ENCODE measurements at places on chromosomes 2 and 18.
A peak's percentile ranks its signal among the peaks of the same experiment; 100 is the strongest.

GRCh38 chr2:42905341-42906110, 113.1 kb upstream of the HAAO start:
- no peak for DNase-seq

DNA sequence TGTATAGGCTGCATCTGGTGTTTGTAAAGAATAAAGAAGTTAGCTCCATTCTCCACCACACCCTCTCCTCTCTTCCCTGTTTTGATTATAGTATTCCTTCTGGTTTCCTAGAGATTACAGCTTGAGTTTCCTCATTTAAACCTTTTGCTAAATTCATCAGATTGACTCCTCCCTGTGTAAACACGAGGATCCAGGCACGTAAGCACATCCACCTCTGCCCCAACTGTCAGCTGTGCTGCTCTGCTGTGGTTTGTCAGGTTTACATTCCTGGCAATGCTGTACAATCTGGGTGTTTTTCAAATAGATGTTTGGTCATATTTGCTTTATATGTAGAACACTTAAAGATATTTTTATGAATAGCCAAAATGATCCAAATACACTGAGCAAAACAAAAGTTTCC, 302.8 kb downstream of the PTGR3 start:
- DNase-seq = no peak

DNA sequence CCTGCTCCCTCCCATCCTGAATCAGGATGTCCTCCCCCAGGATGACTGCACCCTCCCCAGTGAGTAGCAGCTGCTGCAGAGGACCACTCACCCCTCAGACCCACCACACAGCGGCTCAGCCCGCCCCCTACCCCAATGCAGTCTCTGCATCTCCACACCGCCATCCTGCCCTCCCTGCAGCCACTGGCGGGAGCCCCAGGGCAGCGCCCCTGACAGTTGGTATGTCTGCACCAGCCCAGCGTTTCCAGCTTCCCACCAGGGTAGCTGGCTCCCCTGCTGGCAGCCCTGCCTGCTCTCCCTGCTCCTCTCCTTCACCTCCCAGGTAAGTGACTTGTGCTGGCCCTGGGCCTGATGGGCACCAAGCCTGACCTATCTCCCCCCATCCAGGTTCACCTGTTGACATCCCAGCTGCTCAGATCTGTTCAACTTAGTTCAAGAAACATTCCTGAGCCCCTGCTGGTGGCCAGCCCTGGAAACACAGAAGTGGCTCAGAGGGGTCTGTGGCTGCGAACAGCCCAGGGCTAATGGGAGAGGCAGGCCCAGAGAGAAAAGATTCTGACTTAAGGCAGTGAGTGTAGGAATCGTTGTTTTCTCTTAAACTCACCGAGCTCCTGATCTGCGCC, 117.7 kb upstream of the RAB6C start:
- no peak for DNase-seq

- DNase-seq = no peak
Measured at GRCh38 chr2:127084611-127085316, 22.2 kb downstream of the BIN1 start.

DNA sequence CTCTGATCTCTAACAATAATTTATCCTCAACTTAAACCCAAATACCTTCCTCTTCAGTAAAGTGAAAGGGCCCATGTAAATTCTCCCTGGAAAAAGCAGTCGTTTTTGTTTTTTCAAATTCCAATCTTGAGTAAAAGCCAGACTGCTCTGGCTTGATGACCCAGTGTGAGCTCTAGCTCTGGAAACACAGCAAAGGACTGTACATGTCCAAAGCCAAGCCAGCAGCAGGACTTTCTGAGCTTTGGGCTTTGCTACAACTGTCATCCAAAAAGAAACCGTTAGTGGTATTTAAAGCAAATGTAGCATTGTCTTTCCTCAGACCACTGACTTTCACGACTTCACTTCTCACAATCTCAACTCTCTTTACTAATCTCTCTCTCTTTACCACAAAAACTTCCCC, 25.4 kb downstream of the SH3YL1 start:
- DNase-seq = no peak

DNA sequence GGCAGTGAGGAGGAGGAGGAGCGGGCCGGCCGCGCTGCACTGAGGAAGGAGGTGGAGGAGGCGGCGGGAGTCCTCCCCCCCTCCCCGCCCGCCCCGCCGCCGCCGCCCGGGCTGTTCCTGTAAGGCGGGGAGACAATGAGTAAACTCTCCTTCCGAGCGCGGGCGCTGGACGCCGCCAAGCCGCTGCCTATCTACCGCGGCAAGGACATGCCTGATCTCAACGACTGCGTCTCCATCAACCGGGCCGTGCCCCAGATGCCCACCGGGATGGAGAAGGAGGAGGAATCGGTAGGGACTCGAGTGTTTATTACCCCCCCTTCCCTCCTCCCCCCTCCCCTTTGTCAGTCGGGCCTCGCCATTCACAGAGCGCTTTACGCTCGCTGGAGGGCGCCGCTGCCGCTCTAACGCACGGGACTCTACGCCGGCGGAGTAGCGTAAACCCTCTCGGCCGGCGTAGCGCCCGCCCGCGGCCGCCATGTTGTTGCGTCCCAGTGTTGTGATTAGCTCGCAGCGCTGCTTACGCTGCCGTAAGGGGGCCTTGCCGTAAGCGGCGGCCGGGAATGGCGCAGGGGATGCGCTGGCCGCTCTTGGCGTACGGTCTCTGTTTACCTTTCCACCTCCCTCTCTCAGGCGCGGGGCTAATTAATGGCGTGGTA, 460 bp downstream of the EPC2 start:
- peak; percentile 87 for DNase-seq

All from stimulated activated CD8-positive, alpha-beta memory T cell treated with anti-CD3 and anti-CD28 coated beads, Interleukin-7, amount 100 ng/mL, for 24 hours (primary cell).